ENCODE measurements at places on chromosomes 6 and 20.

DNA sequence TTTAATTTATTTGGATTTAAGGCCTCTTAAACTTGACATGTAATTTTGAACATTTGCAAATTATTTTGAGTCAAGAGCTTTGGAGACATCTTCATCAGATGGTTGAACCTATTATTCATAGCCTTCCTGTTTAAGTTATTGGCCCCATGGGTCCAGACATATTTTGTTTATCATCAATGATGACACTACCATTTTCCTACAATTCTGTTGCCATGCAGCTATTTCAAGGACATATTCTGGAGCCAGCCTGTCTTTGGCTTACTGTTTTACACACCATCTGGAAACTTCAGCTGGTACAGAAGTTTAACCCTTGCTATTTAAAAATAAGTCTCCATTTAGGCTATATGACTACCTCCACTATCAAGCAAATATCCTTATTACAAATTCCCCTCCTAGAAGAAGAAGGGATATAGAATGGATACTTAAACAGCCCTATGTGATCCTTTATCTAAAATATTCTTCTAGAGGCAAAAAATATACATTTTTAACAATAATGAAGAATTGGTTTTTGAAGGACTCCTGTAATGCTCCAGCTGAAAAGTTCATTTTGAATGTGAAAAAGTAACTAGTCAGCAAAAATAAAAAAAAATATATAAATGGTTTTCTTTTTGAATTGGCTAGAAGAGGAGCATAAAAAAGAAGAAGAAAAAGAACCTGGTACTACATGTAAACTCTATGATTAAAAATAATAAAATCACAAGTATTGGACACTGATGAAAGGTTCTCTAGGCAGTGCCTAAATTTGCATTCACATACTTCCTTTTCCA, 544.0 kb upstream of the HS3ST5 start:
- DNase-seq: no peak

DNA sequence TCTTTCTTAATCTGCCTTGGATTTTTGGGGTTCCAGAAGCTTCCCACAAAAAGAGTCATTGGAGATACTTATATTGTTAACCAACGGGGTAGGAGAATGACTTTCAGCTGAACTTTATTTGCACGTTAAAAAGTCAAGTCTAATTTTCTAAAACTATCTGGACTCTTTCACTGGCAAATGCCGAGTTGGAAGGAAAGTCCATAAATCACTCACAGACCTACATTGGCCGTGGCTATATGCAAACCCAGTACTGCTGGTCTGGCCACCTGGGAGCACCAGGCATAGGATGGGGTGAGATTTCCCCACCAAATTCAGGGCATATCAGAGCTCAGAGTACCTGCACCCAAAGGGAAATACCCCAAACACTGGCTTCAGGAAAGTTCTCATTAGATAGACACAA, 71.3 kb upstream of the SALL4 start:
- no peak for DNase-seq

DNA sequence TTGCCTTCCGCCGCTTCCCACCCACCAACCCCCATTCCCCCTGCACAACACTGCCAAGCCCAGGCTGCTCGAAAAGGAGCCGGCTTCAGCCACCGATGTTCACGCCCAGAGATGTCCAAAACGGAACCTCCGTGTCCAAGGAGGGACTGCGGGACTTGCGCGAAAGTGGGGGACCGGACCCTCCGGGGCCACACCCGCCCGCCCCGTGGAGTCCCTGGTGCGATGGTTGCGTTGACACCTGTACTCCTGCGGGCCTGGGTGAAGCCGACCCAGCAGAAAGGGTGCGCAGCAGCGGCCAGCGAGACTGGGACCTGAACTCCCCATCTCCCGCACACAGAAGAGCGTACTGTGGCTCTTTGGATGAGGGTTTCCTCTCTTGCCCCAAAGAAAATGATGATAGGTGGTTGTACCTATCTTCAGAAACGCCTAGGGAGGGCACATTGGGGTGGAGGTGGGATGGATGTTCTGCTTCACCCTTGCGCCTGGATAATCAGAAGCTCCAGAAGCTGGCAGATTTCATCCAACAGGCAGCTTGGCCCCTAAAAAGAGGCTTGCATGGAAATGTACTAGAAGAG, 1.9 kb upstream of the VGLL2 start:
- DNase-seq: no peak

GRCh38 chr6:142373268-142374090, 71.7 kb downstream of the ADGRG6 start:
- DNase-seq: no peak

DNA sequence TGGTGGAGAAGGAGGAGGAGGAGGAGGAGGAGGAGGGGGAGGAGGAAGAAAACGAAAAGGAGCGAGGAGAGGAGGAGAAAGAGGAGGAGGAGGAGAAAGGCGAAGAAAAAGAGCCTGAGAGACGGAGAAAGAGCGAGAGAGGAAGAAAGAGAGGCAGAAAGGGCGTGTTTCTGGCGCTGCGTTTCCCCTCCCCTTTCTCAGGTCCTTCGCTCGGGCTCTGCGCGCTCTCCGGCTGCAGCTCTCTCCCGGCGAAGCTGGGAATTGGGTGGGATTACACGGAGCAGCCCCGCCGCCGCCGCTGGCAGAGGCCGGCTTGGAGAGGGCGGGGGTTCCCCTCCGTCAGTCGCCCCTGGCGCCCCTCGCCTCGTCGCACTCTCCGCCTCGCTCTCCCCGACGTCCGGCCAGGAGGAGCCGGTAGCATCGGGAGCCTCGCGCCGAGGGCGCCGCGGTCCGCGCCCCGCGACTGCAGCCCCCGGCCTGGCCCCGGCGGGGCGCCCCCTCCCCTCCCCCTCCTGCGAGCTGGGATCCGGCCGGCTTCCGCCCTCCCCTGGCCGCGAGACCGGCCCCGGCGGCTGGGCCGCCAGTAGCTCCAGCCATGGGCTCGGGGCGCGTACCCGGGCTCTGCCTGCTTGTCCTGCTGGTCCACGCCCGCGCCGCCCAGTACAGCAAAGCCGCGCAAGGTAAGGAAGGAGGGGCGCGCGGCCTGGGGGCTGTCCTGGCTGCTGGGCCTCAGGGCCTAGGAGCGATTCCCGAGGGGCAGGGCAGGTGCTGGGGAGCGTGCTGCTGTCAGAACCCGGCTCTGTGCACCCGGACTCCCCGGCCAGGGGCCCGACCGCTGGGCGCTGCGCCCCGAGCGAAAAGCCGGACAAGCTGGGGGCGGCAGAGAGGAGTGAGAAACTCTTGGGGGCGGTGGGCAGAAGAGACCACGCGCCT, at the start of gene SCUBE3:
Gene SCUBE3 (plus strand): TSS at position 133 of the 933 bp plus-strand sequence. CDS start 463 bp downstream, at position 596.
- no peak for DNase-seq

- DNase-seq: no peak
These were observed 72.2 kb downstream of the ATXN1 start for GRCh38 chr6:16688984-16689636.

GRCh38 chr6:3669916-3670315, 81.6 kb downstream of the PXDC1 start:
- no peak for DNase-seq

- DNase-seq: no peak
These were observed 54.9 kb downstream of the CDH22 start for GRCh38 chr20:46253391-46253790.

GRCh38 chr6:36544228-36544627, 3.1 kb downstream of the STK38 start:
- no peak for DNase-seq

GRCh38 chr6:159595173-159595572, 97.9 kb downstream of the SOD2 start:
- DNase-seq: no peak

- no peak for DNase-seq
These were observed 12.8 kb downstream of the ZDHHC14 start for GRCh38 chr6:157393669-157394327.

GRCh38 chr6:22361576-22361975, 64.7 kb upstream of the PRL start:
- DNase-seq: no peak

- DNase-seq: no peak
These were observed 5.6 kb downstream of the VGLL2 start for GRCh38 chr6:117270843-117271507.

DNA sequence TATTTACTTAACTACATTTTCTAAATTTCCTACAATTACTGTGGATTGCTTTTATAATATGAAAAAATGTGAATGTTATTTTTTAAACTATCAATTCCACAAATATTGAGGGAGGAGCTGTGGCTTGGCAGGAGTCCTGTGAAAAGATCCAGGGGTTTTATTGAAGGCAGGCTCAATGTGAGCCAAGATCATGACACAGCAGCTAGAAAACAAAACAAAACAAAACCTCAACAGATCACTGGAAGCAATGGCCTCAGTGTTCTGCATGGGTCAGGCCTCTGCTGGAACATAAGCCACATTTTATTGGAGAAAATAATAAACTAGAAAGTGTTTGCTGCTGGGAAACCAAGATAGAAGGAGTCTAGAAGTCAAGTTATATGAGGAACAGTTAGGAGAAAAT, 19.4 kb upstream of the RCAN2 start:
- DNase-seq: no peak

DNA sequence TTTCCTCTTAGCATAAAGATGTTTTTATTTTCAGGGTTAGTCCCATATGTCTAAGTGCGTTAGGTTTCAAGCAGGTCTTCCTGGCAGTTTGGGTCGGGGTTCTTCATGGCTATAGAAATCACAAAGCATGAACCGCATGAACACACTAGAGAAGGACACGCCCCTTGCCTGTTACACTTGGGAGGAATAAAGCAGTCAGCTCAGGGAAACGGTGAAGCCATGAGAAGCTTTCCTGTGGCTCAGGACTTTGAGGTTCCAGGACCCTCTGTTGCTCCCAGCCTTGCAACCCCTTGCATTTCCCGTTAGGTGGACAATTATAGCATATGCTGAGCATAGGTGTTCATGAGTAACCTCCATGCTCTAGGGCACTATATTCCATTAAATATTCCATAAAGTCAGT, 96.7 kb downstream of the SYCP2 start:
- no peak for DNase-seq

DNA sequence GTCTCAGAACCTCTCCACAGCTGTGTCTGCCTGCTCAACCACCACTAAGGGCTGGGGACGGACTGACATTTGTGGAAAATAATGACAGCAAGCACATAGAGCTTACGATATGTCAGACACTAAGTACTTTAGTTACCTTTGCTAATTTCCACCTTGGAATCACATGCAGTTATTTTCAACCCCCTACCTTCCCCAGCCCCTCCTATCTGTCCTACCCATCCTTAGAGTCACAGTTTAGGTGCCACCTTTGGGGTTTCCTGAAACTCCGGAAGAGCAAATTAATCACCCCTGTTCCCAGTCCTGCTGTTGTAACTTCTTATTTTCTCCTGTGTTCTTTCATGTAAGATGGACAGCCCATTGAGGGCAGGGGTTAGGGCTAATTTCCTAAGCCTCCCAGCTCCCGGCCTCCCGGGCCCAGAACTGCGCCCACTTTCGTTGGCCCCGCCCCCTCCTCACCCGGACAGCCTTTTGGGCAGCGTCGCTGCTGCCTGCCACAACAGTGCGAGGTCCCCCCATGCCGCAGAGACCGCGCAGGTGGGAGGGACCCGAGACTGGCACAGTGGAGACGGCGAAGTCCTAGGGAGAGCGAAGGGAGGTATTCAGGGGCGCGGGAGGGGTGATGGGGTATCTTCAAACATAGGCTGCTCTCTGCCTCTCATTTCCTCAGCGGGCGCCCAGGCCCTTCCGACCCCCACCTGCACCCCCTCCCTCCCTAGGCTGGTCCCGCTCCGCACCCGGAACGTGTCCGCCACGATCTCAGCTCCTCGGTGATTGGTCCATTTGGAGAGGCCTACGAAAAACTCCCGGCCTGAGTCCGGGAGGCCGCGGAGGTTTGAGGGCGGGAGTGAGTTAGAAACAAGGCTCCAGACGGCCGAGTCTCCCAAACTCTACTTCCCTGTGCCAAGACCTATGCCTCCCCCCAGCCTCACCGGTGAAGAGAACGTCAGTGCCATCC, 1.1 kb downstream of the DDAH2 start:
- DNase-seq: no peak
